ENCODE measurements at places on chromosomes 3 and 15. TPM values are rescaled to one million over a fixed set of nuclear protein-coding genes. Genes with fewer than 3 reads are reported as not detected.

ALG1L2 gene
- total RNA-seq = not detected

ITIH1 gene
- total RNA-seq = not detected

DNA sequence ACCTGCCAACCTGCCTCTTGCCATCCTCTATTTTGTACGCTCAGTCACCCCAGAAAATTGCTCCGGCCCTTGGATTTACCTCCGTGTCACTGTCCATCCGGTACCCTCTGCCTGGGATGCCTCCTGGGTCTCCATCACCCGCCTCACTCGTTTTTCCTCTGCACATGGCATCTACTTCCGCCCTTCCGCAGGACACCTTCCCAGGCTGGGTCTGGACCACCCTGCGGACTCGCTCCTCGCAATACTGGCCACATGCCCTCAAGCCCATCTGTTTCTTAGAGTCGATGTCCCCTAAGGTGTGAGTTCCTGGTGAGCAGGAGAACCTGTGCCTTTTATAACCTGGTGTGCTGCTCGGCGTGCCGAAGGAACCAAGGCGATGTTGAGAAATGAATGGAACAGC lies 58.5 kb downstream of the APBA2 start:
- no peaks in the 10 kb centered on the region for H3K36me3 ChIP-seq
- H3K4me1 ChIP-seq = peaks cover 16% of the 10 kb centered on the region
- H3K27ac ChIP-seq = no peak overlapping the region
- peaks cover 2% of the 10 kb centered on the region for H3K27me3 ChIP-seq
- H3K4me3 ChIP-seq = no peak overlapping the region

DNA sequence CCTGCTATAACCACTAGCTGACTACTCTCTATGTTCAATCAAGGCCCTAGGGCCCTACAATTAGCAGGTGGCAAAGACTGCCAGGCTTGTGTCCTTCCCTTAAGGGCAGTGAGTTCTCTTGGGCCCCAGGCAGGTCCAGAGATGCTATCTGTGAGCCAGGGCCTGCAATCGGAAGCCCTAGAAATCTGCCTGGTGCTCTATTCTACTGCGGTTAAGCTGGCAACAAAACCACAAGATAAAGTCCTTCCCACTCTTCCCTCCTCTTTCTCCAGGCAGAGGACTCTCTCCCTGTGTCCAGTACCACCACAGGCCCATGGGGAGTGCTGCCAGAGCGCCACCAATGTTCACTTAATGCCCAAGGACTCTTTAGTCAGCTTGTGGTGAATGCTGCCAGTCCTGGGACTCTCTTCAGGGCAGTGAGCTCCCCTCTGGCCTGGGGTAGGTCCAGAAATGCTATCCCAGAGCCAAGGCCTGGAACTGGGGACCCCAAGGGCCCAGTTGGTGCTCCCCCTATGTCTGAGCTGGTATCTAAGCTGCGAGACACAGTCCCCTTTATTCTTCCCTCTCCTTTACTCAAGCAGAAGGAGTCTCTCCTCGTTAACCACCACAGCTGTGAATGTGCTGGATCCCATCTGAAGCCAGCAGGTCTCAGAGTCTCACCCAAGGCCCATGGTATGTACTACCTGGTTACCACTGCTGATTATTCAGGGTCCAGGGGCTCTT lies 34.7 kb downstream of the XXYLT1 start:
- no peak overlapping the region for H3K27ac ChIP-seq
- peaks cover 9% of the 10 kb centered on the region for H3K36me3 ChIP-seq
- H3K4me1 ChIP-seq = no peaks in the 10 kb centered on the region

GRCh38 chr3:126313580-126314304 lies 43.5 kb downstream of the KLF15 start:
- H3K27me3 ChIP-seq = no peaks in the 10 kb centered on the region
- H3K36me3 ChIP-seq = no peaks in the 10 kb centered on the region
- no peaks in the 10 kb centered on the region for H3K4me1 ChIP-seq
- DNase-seq = peak; percentile 32

DNA sequence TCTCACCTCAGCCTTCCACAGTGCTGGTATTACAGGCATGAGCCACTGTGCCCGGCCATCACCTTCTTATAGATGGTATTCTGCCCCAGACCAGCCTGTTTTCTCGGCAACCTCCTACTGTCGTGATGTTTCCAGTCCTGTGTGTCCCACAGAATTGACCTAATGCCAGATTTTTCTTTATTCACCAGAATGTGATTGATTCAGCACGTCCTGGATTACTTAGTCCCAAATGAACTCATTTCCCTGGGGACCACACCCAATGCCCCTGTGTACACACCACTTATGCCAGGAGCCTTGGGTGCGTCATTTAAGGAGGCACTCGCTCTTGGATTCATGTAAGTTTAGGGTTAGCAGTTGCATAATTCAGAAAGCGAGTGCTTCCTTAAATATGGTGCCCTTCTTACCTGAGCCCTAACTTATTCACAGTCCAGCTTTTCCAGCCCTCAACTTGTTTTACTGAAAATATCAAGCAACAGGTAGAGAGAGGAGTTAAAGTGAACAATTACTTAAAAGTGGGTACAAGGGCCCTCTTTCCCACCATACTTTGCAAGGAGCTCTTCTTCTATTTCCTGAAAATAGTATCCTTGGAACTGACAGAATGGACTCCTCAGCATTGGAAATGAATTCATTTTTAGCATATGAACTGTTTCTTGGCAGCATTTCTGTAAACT lies 64.6 kb upstream of the UBE2E1 start:
- H3K4me1 ChIP-seq = peaks cover 10% of the 10 kb centered on the region
- H3K36me3 ChIP-seq = no peaks in the 10 kb centered on the region
- H3K27ac ChIP-seq = no peak overlapping the region

LMOD3 gene
- total RNA-seq = not detected

DNA sequence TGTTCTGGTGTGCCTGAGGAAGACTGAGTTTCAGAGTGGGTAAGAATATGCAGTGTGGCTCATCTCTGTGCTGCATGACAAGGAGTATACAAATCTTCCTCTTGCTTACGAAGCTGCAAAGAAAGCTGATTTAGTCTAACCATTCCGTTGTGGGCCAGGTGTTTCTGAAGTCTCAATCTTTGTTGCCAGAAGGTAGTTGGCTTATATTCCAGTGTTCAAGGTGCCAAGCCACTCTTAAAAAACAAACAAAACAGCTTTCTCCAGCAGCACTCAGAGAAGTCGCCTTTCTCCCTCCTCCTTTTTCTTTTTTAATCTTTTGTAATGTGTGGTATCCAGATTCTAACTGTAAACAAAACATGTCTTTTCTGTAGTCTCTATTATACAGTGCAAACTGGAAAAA lies 872.4 kb downstream of the NAALADL2 start:
- no peaks in the 10 kb centered on the region for H3K36me3 ChIP-seq
- H3K4me3 ChIP-seq = no peak overlapping the region
- DNase-seq = no peak
- no peaks in the 10 kb centered on the region for H3K4me1 ChIP-seq
- no peaks in the 10 kb centered on the region for H3K27me3 ChIP-seq
- H3K27ac ChIP-seq = no peak overlapping the region

FMN1 gene
- total RNA-seq = not detected

RARRES1 gene
- total RNA-seq = not detected

- H3K27ac ChIP-seq = no peak overlapping the region
- H3K4me1 ChIP-seq = no peaks in the 10 kb centered on the region
- H3K27me3 ChIP-seq = peaks cover 45% of the 10 kb centered on the region
- no peak for DNase-seq
- no peaks in the 10 kb centered on the region for H3K36me3 ChIP-seq
- H3K4me3 ChIP-seq = no peak overlapping the region
Measured at GRCh38 chr15:60264566-60264965, 133.2 kb downstream of the ANXA2 start.

ADAMTSL3 gene
- total RNA-seq = not detected

SIDT1 gene
- 11.5 TPM for total RNA-seq

CKMT1A gene
- 0.66 TPM for total RNA-seq

DNA sequence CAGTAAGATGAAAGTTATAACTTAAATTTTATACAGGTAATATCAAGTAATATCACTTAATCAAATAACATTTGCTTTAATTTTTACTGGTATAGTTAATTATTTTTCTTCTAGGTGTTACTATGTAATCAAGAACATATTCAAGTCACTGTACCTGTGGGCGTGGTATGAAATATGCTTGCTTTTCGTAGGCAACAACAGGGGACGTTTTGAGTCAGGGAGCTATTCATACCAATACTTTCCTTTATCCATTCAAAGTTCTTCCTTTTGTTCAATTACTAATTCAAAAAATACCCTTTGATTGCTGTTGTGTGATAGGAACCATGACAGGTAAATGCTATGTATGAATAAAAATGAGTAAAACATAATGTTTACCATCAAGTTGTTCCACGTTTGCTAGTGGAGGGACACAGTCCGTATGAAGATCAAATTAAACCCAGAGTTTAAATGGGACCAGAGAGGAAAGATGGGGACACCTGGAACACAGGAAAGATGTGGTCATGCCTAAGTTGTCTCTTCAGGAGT lies 654.0 kb upstream of the KCNMB2 start:
- peak overlapping the region; percentile 77 for H3K27ac ChIP-seq
- no peaks in the 10 kb centered on the region for H3K36me3 ChIP-seq
- H3K4me3 ChIP-seq = no peak overlapping the region
- H3K27me3 ChIP-seq = no peaks in the 10 kb centered on the region

DNA sequence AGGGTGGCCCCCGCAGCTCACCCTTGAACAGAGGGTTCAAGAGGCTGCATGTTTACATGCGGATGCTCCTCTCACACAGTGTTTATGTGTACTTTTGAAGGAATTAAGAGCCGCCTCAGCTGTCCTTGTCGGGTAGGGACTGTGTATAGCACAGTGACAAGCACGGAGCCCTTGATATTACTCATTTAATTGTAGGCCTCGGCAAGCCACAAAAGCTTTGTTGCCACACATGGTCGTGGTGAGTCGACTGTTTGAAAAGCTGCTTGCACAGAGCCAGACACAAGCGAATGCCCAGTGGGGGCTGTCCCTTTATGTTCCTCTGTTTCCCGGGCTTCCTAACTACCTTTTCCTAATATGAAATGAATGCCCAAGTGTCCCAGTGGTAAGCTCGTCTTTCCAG lies 4.5 kb downstream of the ESYT3 start:
- H3K4me1 ChIP-seq = peaks cover 4% of the 10 kb centered on the region
- H3K4me3 ChIP-seq = no peak overlapping the region
- DNase-seq = no peak
- no peaks in the 10 kb centered on the region for H3K36me3 ChIP-seq
- no peak overlapping the region for H3K27ac ChIP-seq
- peaks cover 41% of the 10 kb centered on the region for H3K27me3 ChIP-seq

CP gene
- not detected for total RNA-seq

GRCh38 chr3:30779686-30780287 lies 114.7 kb downstream of the GADL1 start:
- H3K4me1 ChIP-seq = no peaks in the 10 kb centered on the region
- peak; percentile 64 for DNase-seq

GRCh38 chr3:159813822-159814531 lies 174.7 kb upstream of the IL12A start:
- H3K4me1 ChIP-seq = no peaks in the 10 kb centered on the region
- peaks cover 2% of the 10 kb centered on the region for H3K27me3 ChIP-seq
- DNase-seq = no peak
- H3K27ac ChIP-seq = no peak overlapping the region

SLC22A14 gene
- total RNA-seq = not detected

NR2E3 gene
- total RNA-seq = not detected

GRCh38 chr15:69940441-69941300 lies 157.0 kb downstream of the TLE3 start:
- no peak overlapping the region for H3K4me3 ChIP-seq
- H3K36me3 ChIP-seq = no peaks in the 10 kb centered on the region
- no peak for DNase-seq
- no peak overlapping the region for H3K27ac ChIP-seq
- peaks cover 20% of the 10 kb centered on the region for H3K27me3 ChIP-seq

ENTPD3 gene
- total RNA-seq = not detected

GRCh38 chr3:130517602-130518001 lies 625 bp downstream of the COL6A6 start:
- H3K4me1 ChIP-seq = no peaks in the 10 kb centered on the region
- DNase-seq = no peak
- H3K4me3 ChIP-seq = no peak overlapping the region
- H3K27me3 ChIP-seq = peaks cover 42% of the 10 kb centered on the region
- H3K27ac ChIP-seq = no peak overlapping the region

GRCh38 chr15:61818801-61819200 lies 241.4 kb downstream of the VPS13C start:
- no peak overlapping the region for H3K4me3 ChIP-seq
- DNase-seq = no peak
- no peaks in the 10 kb centered on the region for H3K36me3 ChIP-seq

- no peak overlapping the region for H3K27ac ChIP-seq
- peaks cover 12% of the 10 kb centered on the region for H3K4me1 ChIP-seq
- DNase-seq = peak; percentile 71
- H3K27me3 ChIP-seq = peaks cover 2% of the 10 kb centered on the region
- H3K4me3 ChIP-seq = no peak overlapping the region
- H3K36me3 ChIP-seq = no peaks in the 10 kb centered on the region
Measured at GRCh38 chr15:33126559-33127290, 67.8 kb downstream of the FMN1 start.

C3orf49 gene
- not detected for total RNA-seq

CCR2 gene
- total RNA-seq = 6.8 TPM

GOLGA6L7 gene
- total RNA-seq = not detected

KLHL40 gene
- total RNA-seq = not detected

DNA sequence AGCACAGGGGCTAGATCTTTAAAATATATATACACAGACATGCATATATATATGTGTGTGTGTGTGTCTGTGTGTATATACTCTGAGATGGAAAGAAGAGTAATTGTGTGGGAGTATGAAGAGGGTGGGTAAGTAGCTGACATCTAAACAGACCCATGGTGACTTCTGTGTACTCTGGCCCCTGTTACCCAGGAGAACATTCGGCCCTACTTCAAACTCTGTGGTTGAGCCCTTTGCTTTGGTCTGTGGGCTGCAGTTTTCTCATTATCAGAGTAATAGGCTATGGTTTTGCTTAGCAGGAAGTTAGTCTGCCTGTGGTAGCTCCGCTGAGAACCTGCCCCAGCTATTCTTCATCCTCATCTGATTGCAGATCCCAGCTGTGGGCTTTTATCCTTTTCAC lies 141.4 kb downstream of the RBPMS2 start:
- no peaks in the 10 kb centered on the region for H3K27me3 ChIP-seq
- H3K36me3 ChIP-seq = peaks cover 24% of the 10 kb centered on the region
- H3K4me1 ChIP-seq = peaks cover 47% of the 10 kb centered on the region
- DNase-seq = peak; percentile 85
- peak overlapping the region; percentile 84 for H3K27ac ChIP-seq

DNA sequence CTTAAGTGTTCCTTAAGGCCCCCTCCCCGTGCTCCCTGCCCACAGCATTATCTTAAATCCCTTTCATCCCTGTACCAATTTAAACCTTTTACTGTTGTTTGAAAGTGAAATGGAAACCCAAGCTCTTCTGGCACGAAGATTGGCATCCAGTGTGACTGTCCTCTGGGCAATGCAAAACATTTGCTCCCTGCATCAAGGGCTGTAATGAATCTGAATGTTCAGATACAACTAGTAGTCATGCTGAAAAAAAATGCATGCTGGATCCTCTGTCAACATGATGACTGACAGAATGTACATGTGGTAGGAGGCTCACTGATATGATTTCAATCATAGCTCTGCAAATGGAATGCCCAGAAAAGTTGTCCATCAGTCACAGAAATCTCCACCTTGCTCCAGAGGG lies 8.1 kb upstream of the CDIN1 start:
- no peaks in the 10 kb centered on the region for H3K4me1 ChIP-seq
- no peak overlapping the region for H3K27ac ChIP-seq
- H3K36me3 ChIP-seq = no peaks in the 10 kb centered on the region
- DNase-seq = no peak
- H3K27me3 ChIP-seq = peaks cover 10% of the 10 kb centered on the region
- H3K4me3 ChIP-seq = no peak overlapping the region

GRCh38 chr3:67489816-67490215 lies 164.6 kb downstream of the SUCLG2 start:
- H3K4me3 ChIP-seq = no peak overlapping the region
- H3K36me3 ChIP-seq = peaks cover 45% of the 10 kb centered on the region
- peaks cover 7% of the 10 kb centered on the region for H3K4me1 ChIP-seq
- H3K27ac ChIP-seq = no peak overlapping the region
